Activated CD4-positive, alpha-beta T cell treated with anti-CD3 and anti-CD28 coated beads, Interleukin-2, amount 50 U/mL, for 24 hours (primary cell): ENCODE measurements at places on chromosomes 3 and 15.

- no peak for DNase-seq
These were observed 2.6 kb upstream of the PIGZ start for GRCh38 chr3:196971094-196971698.

GRCh38 chr15:60394689-60395097, 3.1 kb downstream of the ANXA2 start:
- DNase-seq: no peak

- no peak for DNase-seq
These were observed 84.8 kb downstream of the ARPP21 start for GRCh38 chr3:35724106-35724505.

GRCh38 chr3:141632779-141633374, 105.2 kb upstream of the RNF7 start:
- no peak for DNase-seq

DNA sequence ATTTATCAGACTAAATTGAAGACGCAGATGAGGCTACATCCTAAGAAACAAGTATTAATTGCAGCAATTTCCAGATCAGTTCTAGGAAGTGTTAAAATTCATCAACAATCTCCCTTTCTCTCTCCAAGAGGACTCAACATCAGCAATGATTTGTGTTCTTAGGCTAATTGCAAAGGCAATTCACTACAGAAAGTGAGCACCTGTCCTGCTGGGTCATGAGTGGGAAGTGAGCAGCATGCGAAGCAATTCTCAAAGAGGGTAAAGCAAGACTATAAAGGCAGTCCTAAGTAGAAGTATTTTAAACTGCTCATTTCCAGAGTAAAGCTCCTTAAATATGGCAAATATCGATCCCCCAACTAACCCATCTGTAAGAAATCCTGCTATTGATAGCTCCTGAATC, 1191.0 kb upstream of the ALCAM start:
- no peak for DNase-seq

DNA sequence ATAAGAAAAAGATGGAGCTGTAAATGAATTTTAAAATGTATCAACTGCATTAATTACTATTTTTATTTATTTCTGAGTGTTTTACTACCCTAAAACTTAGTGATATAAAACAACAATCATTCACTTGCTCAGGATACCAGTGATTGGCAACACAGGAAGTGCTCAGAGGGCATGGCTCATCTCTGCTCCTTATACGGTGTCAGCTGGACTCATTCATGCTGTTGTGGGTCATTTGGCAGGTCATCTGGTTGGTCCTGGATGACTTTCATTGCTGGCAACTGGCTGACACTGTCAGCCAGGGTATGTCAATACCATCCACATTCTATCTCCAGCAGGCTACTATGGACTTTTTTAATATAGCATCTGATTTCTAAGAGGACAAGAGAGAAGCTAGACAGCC, 689.6 kb upstream of the NECTIN3 start:
- DNase-seq: no peak

- DNase-seq: no peak
These were observed 109.3 kb downstream of the OXNAD1 start for GRCh38 chr3:16374047-16374934.

DNA sequence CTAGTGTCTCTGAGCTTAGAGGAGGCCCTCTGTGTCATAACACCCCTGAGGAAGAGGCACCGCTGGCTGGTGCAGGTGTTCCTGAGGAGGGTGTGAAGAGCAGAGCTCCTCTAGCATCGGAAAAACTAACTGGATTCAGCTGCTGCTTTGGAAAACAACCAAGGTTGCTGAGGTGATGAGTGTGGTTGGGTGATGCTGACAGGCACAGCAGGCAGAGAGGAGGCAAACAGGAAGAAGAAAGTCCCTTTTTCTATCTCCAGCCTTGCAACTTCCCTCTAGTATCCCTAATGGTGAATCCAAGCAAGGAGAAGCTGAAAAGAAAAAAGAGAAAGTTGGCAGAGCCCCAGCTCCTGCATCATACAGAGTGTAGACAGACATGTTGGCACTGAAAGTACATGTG, 3.8 kb upstream of the OR4F15 start:
- DNase-seq: no peak

GRCh38 chr3:29099296-29099695, 181.6 kb upstream of the RBMS3 start:
- DNase-seq: no peak
